Activated CD4-positive, CD25-positive, alpha-beta regulatory T cell (primary cell): ENCODE measurements at places on chromosomes 6 and 20.

- no peak for DNase-seq
Measured at GRCh38 chr6:41111017-41111416, 38.2 kb downstream of the NFYA start.

DNA sequence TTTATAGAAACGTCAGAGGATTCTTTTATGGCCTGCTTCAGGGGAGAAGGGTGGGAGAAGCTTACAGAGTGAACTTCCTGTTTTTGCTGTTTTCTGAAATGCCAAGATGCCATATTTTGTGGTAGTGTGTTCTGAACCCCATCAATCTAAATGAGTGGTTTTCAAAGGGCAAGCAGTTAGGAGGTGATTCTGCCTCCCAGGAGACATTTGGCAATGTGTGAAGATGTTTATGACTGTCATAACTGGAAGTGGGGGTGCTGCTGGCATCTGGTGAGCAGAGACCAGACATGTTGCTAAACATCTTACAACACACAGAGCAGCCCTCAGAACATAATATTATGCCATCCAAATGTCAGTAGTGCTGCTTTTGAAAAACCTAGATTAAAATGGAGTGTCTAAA lies 6.0 kb upstream of the PRL start:
- no peak for DNase-seq

DNA sequence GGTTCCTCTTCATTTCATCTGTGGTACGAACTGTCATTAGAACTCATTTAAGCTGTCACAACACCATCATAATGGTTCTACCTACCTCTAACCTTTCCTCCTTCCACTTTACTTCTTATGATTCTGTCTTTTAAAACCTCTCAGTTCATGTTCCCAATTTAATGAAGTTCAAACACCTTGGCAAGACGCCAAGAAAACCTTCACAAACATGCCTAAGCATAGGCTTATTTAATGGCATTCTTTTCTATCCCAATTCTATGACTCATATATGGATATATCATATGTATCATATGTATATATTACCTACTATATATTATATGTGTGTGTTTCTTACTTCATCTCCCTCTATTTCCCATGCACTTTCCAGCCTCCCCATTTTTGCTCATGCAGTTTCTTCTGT lies 283.4 kb upstream of the TBX18 start:
- DNase-seq: no peak

GRCh38 chr6:135498185-135498841 lies 773 bp upstream of the AHI1 start:
- peak; percentile 10 for DNase-seq

DNA sequence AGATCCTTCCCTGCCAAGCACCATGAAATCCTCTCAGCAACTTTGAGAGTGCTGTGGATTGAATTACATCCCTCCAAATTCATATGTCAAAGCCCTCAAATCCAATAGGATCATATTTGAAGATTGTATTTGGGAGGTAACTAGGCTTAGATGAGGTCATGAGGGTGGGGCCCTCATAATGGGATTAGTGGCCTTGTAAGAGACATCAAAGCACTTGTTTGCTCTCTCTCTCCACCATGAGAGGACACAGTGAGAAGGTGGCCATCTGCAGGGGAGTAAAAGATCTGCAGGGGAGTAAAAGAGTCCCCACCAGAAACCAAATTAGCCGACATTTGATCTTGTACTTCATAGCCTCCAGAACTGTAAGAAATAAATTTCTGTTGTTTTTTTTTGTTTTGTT lies 298.2 kb downstream of the SAMD5 start:
- no peak for DNase-seq

GRCh38 chr20:859751-860231 lies 26.3 kb downstream of the FAM110A start:
- no peak for DNase-seq

DNA sequence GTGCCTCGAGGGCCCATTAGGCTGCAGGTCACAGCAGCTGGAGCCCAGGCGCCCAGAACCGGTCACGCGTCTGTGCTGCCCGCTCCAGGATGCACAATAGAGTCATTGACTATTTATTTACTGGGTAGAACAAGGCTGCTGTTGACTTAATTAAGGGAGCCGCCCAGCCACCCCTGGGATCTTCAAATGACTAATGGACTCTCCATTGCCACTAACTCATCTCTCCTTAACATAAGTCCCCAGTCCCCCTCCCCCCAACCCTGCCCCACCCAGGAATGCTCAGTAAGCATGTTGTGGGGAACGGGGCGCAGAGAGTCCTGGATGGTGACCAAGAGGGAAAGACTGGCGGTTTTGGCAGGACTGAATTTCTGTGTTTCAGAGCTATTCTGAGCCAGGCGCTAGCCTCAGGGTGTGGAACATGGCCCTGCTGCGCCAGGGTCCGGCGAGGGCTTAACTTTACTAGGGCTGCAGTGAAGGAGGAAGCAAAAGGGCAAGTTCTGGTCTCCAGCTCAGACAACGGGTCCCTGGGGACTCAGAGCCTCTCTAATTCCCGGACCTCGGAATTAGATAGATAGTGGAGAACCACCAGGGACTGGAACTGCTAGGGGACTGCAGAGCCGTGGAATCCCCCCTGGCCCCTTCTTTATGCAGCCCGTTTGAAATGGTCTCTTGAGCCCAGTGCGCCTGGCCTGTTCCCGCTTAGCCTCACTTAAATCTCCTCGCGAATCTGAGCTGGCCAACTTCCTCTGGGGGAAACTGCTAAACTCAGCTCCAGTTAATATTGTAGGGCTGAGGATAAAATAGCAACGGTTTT lies 1.5 kb upstream of the GRIK2 start:
- DNase-seq: no peak

DNA sequence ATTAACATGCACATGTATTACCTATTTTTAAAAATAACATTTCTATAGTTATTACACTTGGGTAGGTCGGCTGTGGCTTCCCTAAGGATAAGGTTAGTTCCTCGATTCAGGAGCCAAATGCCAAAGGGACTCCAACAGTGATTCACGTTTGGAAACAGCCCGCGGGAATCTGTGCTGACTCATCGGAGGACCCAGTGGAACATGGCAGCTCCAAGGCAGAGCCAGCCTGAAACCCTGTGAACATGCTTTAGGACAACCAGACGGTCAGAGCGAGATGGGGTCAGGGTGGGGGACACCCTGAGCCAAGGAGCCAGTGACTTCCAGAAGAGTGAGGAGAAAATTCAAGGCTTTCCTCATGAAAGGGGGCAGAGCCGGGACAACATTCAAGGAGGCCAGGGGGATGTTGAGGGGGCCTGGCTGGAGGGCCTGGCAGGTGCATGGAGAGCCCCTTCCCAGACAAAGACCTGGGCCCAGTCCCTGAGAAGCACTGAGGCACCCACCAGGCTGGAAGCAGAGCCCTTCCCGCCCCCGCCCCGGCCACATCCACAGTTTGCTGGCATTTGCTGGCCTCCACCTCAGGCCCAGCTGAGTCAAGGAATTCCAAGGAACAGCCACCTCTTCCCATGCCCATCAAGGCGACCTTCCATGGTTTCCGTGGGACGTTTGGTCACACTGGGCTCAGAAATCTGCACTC lies 133.2 kb downstream of the SNX5 start:
- no peak for DNase-seq

- no peak for DNase-seq
Measured at GRCh38 chr6:15569035-15569995, 93.5 kb downstream of the DTNBP1 start.

GRCh38 chr20:35942243-35942642 lies 12.1 kb downstream of the SCAND1 start:
- no peak for DNase-seq

DNA sequence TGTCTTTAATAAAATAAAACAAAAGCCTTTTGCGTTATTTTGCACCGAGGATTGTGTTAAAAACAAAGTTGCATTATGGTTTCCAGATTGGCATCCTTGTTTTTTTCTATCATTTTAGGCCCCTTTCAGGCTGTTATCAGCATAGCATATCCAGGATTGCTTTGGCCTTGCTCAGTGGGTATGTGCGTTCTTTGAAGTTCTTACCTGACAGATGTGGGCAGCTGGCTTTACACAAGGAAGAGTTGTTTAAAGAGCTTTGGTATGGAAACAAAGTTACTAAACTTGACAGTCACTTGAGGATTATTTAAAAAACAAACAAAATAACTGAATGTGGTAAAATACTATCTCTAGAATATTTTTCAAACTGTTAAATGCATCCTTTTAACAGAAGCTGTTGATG lies 6.6 kb downstream of the VAPB start:
- DNase-seq: no peak

DNA sequence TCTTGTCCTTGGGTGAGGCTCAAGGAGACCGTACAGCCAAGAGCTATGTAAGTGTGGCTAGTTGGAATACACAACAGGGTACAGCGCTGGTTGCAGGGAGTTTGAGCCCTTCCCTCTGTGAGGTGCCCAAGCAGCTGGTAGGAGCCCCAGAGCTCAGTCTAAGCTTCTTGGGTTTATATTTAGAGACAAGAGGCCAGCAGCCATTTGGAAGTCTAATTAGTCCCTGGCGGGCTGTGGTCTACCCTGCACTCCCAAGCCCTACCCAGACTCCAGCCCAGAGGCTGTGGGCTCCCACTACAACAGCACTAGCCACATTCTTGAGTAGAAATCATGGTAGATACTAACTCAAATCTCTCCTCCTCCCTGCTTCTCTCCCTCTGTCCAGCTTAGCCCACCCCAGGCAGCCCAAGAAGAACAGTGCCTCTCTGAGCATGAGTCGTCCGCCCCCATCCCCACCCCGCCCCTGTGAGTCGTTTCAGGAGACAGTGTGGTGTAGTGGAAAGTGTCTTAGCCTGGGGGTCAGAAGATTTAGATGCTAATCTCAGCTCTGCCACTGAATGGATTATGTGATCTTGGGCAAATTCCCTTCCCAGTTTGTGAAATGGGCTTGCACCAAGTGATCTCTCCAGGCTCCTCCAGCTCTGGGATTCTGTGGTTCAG lies 37.8 kb downstream of the EIF2S2 start:
- DNase-seq: no peak

- no peak for DNase-seq
Measured at GRCh38 chr6:159676890-159677505, 16.0 kb downstream of the SOD2 start.

DNA sequence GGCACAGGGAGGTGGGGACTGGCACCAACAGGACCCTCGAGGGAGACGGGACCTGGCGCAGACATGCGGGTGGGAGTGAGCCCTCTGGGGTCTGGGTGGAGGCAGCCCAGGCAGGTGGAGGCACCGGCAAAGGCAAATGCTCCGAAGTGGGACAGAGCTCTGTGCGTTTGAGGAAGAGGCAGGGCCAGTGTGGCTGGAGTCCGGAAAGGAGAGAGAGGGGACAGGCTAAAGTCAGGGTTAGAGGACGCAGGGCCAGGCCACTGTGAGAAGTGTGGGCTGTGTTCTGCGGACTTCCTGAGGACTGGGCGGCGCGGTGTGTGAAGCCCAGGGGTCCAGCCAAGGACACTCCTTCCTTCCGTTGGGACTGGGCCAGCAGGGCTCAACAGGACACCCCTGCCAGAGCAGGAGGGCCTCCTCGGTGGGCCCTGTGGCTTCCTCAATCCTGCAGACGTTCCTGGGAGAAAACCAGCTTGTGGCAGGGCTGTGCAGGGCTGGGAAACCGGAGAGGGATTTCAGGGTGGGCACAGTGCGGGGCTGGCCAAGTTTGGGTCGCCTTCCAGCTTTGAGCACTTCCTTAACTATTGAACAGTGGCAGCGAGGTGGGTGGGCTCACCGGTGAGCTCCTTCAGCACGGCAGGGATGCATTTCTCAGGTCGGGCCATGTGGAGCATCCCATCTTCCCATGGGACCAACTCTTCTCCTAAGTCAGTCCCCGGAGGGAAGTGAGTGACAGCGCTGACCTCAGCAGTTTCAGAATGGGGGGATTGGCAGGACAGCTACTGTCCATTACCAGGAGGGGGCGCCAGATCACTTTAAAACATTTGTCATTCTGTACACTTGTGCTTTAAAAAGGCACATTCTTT lies 22.5 kb downstream of the MOCS3 start:
- DNase-seq: peak; percentile 29

GRCh38 chr6:34562861-34563512 lies 6.9 kb upstream of the SPDEF start:
- no peak for DNase-seq
